ENCODE measurements at places on chromosomes 13 and 19.

GRCh38 chr19:39430675-39431593 is 4.8 kb downstream of the RPS16 start:
- peak; percentile 45 for DNase-seq

DNA sequence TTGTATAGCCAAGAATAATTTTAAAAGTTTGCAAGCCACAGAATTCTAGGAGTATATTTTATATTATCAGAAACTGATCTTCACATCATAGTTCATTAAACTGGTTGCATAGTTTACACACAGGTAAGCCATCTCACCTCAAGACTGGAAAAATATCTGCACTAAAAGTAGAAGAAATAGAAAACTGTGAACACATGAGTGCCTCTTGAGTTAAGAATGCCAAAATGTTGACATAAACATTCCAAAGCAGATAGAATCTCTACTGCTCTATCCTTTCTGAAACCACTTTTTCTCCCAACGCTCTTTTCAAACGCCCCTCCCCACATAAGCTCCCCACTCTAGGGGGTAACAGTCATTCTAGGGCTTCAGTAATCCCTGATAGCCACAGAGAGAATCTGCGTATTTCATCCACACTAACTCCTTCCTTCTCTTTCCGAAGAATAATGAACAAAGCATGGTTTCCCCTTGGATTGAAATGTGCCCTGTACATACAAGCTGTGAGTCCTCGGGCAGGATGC is 201.5 kb downstream of the IRS2 start:
- DNase-seq: no peak

- no peak for DNase-seq
Measured at GRCh38 chr13:99516153-99516929, 15.1 kb downstream of the TM9SF2 start.

DNA sequence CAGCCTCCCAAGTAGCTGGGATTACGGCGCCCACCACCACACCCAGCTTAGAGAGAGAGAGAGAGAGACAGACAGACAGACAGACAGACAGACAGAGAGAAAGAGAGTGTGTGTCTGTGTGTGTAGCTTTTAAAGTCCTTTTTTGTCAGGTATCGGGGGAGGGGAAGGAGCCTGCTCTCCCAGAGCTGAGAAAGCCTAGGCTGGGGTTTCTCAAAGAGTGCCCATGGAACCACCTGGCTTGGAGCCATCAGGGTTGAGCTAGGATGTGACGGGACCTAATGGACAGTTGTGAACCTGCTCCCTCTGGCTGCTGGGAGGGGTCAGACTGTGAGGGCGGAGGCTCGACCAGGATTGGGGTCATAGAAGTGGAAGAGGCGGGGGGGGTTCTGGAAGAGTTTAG is 16.6 kb downstream of the RFX1 start:
- no peak for DNase-seq

- DNase-seq: no peak
Measured at GRCh38 chr19:30864391-30865215, 484.6 kb downstream of the TSHZ3 start.

DNA sequence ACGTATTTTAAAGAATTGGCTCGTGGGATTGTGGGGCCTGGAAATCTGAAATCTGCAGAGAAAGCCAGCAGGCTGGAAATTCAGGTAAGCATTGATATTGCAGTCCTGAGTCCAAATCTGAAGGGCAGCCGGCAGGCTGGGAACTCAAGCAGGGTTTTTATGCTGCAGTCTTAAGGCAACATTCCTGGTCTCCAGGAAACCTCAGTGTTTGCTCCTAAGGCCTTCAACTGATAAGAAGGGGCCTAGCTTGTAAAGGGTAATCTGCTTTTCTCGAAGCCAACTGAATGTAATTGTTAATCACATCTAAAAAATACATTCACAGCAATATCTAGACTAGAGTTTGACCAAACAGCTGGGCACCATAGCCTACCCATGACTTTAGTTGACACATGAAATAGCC is 154.4 kb downstream of the EFNB2 start:
- peak; percentile 86 for DNase-seq

DNA sequence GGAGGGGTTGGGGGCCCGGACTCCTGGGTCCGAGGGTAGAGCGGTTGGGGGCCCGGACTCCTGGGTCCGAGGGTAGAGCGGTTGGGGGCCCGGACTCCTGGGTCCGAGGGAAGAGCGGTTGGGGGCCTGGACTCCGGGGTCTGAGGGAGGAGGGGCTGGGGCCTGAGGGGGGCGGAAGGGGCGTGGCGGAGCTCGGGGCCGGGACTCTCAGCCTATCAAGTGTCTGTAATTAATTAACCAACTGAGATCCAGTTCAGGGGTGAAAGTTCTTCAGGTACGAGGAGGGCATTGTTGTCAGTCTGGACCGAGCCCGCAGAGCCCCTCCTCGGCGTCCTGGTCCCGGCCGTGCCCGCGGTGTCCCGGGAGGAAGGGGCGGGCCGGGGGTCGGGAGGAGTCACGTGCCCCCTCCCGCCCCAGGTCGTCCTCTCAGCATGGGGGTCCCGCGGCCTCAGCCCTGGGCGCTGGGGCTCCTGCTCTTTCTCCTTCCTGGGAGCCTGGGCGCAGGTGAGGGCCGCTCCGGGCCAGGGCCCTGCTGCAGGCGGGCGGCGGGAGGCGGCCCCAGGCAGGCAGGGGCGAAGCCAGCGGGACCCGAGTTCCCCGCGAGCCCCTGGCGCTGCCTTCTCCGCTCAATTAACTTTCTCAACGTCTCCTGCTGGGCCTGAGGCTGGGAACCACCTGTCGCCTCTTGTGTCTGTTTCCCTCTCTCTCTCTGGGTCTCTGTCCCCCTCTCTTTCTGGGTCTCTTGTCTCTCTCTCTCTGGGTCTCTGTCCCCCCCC is 697 bp downstream of the FCGRT start:
- peak; percentile 87 for DNase-seq

GRCh38 chr19:7743425-7743841 is 3.9 kb downstream of the CD209 start:
- no peak for DNase-seq

DNA sequence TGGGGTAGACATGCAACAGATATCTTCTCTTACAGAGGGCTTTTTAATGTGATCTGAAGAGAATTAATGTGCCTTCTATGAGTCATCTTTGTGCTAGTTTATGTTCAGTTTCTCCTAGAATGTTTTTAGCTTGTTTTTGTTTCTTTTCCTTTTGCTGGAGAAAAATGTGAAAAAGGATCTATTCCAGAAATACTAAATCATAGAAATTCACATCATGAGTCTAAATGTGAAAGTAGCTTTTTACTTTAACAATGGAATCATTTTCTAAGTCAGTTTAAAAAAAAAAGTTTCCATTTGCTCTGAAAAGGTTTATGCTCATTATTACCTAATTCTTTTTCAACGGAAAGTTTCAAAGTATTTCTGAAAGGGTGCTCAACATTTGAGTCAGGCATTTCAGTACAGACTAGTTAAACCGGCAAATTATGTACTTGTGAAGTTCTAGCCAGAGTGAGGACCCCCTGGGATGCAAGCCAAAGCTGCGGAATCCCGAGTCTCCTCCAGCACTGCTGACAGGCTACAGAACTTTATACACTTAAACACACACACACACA is 72.9 kb downstream of the SPATA13 start:
- DNase-seq: no peak

- no peak for DNase-seq
Measured at GRCh38 chr13:54965881-54966280, 1937.3 kb downstream of the OLFM4 start.

- DNase-seq: no peak
Measured at GRCh38 chr19:12665281-12665573, 1.3 kb downstream of the MAN2B1 start.

DNA sequence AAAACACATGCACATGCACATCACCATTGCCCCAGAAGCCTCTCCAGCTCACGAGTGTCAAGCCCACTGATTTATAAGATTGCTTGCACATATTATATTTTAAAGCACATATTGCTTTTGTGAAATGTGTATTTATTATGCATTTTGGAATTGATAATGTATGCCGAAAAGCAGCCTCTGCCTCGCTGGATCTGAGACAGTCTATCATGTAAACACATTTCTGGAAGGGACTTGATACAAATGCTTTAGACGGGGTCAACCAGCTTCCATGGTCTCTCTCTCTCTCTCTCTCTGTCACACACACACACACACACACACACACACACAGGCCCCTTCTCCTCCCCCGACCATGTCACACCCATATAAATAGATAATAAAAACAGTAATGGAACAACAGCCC is 203.8 kb downstream of the TUBA3C start:
- DNase-seq: no peak

GRCh38 chr19:36489920-36490415 is 607 bp upstream of the ZNF566 start:
- DNase-seq: no peak

DNA sequence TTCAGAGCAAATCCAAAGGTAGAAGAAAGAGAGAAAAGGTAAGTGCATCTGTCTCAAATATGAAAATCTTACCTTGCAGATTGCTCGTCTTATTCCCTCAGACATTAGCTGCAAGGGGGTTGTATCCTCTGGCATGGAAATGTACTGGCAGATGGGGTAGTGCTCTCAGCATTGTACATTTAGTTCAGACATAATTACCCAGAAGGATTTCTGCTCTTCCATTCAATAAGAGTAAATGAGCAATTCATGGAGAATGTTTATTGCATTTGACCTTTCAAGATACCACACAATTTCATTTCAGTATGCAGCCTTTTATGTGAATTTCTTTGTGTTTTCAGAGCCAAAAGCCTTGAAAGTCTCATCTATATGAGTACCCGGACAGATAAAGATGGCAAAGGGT is 63.8 kb downstream of the SCEL start:
- no peak for DNase-seq

- no peak for DNase-seq
Measured at GRCh38 chr13:27419328-27419727, 5.1 kb upstream of the GTF3A start.

DNA sequence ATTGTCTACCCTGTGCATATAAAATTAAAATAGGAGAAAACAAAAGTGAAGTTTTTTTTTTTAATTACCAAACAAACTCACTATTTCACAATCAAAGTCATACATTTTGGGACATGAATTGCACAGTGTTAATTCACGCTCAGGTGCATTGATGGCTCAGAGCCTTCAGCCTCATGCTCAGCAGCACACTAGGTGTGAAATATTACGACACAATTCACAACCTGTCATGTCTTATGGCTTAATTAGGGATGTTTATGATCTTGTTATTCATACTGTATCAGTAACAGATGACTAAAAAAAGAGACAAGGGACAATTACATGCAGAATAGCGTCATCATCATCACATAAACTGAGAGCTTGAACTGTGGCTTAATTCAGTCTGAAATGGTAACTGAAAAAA is 2005.5 kb upstream of the PCDH20 start:
- DNase-seq: no peak

GRCh38 chr13:65929436-65929835 is 1300.7 kb downstream of the PCDH9 start:
- DNase-seq: no peak

DNA sequence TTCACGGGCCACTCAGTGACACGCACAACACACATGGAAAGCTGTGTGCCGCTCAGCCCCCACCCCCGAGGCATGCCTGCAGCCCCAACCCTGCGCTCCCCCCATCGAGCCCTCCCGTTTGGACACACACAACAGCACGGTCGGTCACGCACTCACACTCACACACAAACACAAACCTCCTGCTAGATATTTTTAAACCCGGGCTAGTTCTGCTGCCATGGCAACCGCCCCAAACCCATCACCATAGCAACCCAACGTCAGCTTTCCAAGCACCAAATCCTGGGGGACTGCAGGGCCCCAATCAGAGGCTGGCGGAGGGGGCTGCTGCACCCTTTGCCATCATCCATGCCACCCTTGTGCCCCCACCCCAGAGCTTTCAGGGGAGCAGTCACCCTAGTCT is 2.5 kb upstream of the NOVA2 start:
- DNase-seq: no peak

GRCh38 chr13:92573467-92574057 is 653.0 kb upstream of the GPC6 start:
- no peak for DNase-seq

DNA sequence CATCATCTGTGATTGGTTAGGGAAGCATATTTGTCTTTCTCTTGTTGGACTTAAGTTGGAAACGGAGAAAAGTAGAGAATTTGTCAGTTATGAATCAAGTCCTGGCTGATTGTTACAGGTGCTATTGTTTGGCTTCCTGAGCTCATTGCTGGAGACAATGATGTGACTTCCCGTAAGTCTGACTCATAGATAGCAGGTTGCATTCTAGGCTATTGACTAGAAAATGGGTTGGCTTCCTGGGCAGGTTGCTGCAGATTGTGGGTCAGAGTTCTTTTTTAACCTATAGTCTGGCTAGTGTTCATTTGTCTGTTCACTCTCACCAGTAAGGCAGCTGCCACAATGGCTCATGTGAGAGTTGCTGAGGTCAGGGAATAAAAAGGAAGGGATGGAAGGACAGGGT is 101.5 kb downstream of the CCNA1 start:
- no peak for DNase-seq

DNA sequence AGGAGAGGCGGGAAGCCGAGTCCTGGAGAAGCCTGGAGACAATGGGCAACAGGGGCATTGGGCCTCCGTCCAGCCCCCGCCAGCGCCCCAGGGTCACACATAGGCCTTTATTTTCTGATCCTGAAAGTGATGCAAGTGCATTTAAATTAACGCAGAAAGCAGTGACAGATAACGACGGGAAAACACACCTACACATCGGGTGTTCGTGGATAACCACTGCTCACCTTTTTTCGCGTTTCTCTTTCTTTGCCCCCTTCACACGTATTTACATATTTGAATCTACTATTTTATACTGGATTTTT is 30.4 kb upstream of the GRTP1 start:
- DNase-seq: no peak

DNA sequence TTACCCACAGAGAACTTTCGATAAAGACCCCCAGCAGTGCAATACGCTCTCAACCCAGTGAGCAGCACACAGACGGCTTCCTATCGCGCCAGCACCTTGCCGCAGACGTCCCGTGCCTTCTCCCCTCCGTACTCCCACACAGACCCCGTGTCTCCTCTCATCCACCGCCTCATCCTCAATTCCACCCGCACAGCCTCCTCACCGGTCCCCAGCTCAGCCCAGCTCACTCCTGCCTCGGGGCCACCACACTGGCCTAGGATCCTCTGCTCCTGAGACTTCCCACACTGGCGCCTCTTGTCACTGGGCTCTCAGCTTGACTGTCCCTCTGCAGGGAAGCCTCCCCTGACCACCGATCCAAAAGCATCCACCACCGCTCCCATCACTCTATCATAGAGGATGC is 9.0 kb downstream of the MLLT1 start:
- no peak for DNase-seq

- no peak for DNase-seq
Measured at GRCh38 chr13:50033725-50034124, 18.5 kb downstream of the KCNRG start.

- DNase-seq: no peak
Measured at GRCh38 chr13:24087605-24088225, 72.8 kb upstream of the SPATA13 start.

DNA sequence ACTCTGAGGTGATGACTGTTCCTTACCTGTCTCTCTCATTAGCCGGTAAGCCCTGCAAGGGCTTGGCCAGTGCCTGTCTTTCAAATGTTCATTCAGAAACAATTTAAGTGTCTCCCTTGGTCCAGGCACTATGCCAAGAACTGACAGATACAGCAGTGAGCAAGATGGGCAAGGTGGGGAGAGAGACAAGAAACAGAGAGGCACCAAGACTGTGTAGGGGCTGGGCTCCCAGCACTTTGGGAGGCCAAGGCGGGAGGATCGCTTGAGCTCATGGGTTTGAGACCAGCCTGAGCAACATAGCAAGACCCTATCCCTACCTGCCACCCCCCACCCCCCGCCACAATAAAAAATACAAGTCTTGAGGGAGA is 1.3 kb upstream of the CCNE1 start:
- peak; percentile 27 for DNase-seq

- DNase-seq: no peak
Measured at GRCh38 chr13:29791508-29791907, 58.9 kb downstream of the UBL3 start.

Data from large intestine (tissue), 12 donors.